ENCODE measurements at places on chromosomes 3 and 15.

DNA sequence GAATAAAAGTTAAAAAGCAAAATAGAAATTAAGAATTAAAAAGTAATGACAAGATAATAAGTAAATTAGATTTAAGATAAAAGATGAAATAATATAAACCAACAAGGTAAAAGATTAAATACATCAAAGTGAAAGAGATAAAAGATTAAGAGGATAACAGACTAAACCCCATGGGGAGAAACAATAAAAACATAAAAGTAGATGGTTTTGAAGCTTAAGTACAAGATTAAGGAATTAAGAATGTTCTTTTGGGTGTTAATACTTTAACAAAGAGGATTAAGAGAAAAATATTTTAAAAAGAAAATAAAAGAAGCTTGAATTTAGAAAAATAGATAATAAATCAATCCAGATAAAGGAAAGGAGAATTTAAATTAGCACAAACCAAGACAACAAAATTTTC, 85.4 kb downstream of the SQOR start:
- DNase-seq, result no peak

DNA sequence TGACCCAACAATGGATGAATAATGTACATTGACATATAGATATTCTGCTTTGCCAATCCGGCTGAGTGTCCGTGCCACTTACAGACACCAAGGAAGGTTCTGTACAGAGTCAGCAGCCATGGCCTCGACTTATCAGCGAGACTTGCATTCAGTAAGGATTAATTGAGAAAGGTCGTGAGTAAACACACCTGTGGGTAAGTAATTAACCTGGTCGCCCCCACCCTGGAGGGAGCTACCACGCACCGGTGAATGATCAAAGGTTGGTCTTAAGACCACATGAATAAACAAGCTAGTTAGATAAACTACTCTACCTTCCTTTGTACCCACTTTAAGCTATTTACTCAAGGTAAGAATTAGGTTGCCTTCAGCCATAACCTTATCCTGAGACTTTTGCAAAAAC, 66.5 kb upstream of the MFGE8 start:
- DNase-seq, result no peak

DNA sequence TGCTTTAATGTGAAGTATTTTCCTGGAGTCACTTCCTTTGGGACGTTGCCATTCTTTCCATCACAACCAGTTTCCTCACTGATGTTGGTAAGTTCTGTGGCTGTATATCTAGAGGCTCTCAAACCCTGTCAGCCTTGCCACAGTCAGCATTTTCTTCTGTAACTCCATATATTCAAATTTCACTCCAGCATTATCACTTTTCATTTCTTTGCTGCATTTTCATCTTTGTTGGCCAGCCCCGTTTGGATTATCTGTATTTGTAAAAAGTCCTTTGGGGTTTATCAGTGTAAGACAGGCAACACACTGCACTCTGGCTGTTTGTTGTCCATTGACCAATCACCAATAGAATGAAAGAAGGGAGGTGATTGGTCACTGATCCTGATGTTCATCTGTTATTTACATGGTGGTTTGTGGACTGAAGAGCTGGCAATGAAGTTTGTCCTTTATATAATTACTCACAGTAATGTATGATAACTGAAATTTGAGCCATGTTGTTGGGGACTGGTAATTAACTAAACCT, 20.3 kb downstream of the GMPS start:
- DNase-seq, result no peak

DNA sequence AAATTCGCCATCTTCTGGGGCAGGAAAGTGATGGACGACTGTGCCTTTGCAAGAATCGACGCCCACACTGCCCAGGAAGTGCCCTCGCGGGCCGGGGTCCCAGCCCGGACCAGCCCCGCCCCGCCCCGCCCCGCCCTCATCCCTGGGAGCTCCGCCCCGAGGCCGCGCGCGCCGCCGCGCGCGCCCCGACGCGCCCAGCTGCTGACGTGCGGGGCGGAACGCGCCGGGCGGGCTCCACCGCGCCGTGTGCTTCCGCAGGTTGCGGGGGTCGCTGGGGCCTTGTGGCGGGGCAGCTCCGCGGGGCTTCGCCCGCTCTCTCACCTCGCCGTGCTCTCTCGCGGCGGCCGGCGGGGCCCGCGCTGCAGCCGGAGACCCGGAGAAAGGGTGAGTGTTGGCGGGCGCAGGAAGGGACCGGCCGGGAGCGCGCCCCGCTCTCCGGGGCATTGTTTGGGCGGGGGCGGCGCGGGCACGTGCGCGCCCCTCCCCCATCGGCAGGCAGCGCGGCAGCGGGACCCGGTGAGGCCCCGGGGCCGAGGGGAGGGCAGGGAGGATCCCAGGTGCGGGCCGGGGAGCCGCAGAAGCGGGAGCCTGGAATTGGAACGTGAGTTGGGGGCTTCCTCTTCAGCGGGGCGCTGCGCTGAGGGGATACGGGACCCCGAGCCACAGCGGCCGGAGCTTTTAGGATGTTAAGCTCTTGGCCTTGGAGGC, at the start of gene YEATS2:
Gene YEATS2 (plus strand): TSS at position 188 of the 708 bp plus-strand sequence. CDS start 17,366 bp downstream, outside the sequence.
- DNase-seq, result peak; percentile 91

- no peak for DNase-seq
Measured at GRCh38 chr3:162367429-162368260, 871.0 kb downstream of the OTOL1 start.

DNA sequence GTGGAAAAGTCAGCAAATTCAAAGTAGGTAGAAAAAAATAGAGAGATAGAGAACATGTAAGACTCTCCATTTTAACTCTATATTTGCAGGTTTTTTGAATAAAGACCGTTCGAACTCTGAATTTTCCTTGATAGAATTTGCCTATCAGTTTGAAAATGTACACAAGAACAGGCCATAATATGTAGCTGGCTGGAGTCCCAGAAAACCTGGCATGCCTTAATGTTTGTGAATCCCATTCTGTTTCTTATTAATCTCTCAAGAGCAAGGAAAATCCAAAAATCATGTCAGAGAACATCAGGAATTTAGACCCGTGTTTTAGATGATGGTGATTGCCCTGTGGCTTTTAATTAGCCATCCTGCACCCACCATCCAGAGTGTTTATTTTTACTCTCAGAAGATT, 7.2 kb upstream of the CFAP161 start:
- no peak for DNase-seq

Data from suppressor macrophage treated with lipopolysaccharide for 4 hours (primary cell).